Activated T-helper 1 cell treated with Interleukin-2 at 50 U/mL for 16 hours (primary cell): ENCODE measurements at places on chromosomes 5 and 9.

DNA sequence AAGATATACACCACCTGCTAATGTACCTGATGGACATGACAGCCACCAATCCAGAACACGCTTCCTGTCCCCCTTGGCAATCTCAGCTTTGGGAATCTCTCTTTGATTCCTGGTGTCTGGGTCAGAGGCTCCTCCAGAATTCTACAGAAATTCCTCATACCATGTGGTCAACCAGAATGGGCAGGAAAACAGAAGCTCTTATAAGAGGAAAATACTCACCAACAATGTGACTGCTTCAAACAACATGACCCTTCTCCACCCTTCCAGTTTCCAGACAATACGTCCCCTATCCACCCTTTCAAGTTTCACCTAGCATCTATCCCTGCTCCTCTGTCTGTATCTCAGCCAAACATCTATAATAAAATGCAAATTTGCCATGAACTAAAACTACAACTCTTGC is 247.2 kb downstream of the DENND1A start:
- no peak for DNase-seq

- no peak for DNase-seq
These were observed 49.2 kb upstream of the SPDL1 start for GRCh38 chr5:169534311-169534880.

- DNase-seq: no peak
These were observed 5.1 kb downstream of the TYRP1 start for GRCh38 chr9:12698266-12698665.

DNA sequence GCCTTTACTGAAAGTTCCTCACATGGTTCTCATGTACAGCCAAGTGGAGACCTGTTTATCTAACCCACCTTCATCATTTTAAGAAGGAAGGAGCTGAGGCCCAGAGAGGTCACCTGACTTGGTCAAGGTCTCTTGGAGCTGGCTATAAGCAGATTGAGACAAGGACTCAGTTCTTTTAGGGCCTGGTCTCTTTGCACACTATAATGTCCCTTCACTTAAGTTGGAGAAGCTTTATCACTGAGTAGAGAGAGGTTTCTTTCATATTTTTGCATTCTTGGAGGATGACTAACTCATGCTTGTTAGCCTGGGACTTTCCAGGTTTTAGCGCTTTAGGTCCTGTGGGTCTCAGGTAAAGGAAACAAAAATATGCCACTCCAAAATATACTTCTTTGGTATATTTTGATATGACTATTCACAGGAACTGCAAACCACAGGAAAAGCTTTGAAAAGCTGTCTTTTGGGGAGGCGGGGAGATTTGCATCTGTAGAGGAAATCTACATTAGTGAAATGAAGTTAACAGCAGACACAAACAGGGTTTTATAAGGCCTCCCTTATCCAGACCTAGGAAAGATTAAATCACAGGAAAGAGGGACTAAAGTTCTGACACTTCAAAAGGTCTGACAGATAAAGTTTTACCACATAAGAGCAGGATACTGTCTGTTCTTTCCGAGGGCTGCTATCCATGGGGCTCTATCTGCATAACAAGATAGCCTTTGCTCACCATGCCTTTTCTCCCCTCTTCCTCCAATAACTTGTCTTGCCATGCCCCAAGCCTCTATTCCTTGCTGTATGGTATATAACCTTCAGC is 95.8 kb upstream of the ANKRD55 start:
- no peak for DNase-seq

GRCh38 chr9:121674952-121675351 is 23.5 kb downstream of the DAB2IP start:
- no peak for DNase-seq

DNA sequence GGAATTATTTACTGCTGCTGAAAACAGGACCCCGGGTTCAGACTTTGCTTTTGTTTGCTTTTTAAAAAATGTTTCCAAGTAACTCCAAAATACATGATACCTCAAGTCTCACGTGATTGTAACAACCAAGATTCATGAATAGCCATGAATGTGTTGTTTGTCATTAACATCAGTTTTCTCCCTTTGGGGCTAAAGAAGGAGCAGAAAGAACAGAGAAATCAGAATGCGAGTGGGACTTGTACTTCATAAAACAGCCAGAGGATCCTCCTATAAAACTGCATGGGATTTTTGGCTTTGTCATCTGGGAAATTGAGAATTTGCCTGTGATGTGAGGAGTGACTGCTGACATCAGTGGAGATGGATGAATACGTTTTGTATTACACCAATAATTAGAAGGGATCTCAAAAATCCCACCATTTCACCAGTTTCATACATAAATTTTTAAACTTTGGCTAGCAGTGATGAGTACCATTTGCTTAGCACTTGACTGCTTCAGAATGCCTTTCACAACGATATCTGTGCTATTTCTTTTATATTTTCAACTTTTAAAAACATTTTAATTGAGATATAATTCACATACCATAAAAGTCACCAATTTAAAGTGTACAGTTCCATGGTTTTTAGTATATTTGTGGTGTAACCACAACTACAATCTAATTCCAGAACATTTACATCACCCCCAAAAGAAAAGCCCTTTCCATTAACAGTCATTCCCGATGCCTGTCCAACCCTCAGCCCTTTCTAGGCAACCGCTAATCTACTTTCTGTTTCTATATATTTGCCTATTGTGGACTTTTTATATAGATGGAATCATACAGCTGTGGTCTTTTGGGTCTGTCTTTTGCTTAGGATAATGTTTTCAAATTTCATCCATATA is 126.9 kb upstream of the ANKRD55 start:
- DNase-seq: no peak

DNA sequence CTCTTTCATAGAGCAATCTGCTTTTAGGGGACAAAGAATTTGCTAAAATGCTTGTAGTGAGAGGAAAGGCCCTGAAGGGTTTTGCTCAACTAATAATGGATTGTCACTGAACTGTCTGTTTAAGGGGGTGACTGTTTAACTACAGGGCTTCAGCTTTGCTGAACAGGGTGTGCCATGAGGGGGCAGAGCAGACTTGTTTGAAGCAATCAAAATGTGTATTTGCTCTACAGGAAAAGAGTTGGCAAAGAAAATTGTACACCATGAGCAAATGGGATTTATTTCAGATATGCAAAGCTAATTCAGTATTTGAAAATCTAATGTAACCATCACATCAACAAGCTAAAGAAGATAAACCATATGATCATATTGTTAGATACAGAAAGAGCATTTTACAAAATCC is 154.3 kb downstream of the GABRG2 start:
- DNase-seq: no peak
